Activated T-helper 1 cell treated with Interleukin-2 at 50 U/mL for 16 hours (primary cell): ENCODE measurements at places on chromosomes 16 and 17.

DNA sequence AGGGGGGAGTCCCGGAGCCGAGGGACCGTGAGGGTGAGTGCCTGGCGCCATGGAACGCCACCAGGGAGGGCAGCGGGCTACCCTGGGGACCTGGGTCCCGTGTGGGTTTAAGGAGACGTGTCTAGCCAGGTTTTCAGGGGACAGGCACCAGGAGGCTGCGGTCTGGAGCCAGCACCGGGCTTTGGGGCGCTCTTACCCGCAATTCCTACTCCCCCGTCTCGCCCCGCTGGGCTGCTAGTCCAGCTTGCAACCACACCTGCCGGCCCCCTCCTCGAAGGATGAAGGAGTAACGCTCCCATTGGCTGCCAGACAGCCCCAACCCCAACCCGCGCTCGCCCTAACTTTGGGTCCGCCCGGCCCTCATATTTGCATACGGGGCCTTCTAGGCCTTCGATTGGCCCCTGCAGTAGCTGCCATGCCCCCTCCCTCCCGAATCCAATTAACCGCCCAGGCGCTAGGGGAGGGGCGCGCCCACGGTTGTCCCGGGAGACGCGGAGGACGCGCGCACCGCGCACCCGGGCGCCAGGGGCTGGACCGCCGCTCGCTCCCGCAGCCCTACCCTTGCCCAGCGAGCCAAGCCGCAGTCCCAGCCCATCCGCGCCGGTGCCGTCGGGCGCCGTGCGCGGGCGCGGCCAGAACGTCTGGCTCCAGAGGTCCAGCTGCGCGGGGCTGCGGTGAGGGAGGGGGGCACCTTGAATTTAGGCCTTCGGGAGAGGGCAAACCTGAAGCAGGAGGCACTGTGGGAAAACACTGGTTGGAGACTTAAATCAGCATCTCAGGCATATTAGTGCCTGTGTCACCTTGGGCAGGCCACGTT lies at the start of gene TTLL6:
Gene TTLL6 (minus strand): TSS at position 456 of the 817 bp plus-strand sequence. CDS start 157 bp downstream, at position 299.
- peak; percentile 68 for DNase-seq

DNA sequence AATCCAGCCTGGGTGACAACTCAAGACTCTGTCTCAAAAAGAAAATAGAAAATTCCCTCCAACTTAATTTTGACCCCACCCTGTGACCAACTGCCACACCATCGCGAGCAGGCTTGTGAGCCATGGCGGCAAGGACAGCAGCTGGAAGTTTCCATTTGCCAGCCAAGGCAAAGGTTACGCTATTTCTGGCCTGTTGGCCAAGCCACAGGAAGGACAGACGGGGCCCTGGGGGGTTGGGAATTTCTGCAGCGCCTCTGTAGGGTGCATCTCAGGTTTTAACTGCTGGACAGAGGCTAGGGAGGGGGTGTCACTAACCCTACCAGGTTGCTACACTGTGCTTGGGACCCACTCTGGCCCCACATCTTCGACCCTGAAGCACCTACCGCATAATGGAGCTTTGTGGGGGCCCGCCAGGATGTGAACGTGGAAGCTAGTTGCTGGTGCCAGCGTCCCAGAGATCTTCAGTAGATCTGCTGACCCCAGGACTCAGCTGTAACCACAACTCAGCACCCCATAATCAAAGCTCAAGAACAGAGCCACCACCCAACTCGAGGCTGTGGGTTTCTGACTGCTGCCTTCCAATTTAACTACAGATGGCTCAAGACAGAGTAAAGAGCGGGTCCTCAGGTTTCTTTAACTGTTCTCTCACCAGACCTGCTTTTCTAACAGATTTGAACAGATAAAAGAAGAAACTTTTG lies 10.9 kb downstream of the KIFC3 start:
- no peak for DNase-seq

DNA sequence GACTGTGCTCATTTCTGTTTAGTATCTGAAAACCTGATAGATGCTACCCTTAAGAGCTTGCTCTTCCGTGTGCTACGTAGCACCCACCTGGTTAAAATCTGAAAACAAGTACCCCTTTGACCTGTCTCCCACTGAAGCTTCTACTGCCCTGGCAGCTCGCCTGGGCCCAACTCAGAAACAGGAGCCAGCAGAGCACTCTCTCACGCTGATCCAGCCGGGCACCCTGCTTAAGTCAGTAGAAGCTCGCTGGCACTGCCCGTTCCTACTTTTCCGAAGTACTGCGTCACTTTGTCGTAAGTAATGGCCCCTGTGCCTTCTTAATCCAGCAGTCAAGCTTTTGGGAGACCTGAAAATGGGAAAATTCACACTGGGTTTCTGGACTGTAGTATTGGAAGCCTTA lies 18.9 kb downstream of the NTAN1 start:
- no peak for DNase-seq

DNA sequence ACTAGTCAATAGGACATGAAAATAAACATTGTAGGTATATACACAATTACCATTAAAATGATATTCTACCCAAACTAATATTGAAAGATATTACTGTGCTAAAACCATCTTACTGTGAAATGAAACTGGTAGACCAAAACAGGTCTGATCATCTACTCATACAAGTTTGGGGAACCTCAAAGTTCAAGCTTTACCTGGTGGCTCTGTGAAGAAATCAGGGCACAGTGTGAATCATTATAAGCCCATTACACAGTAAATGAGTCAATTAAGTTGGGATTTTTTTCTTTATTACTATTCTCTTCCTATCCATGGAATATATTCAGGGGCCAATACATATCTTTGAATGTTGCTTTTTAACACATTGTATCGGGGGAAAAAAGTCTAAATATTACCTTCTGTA lies 57.1 kb downstream of the HELZ start:
- no peak for DNase-seq

DNA sequence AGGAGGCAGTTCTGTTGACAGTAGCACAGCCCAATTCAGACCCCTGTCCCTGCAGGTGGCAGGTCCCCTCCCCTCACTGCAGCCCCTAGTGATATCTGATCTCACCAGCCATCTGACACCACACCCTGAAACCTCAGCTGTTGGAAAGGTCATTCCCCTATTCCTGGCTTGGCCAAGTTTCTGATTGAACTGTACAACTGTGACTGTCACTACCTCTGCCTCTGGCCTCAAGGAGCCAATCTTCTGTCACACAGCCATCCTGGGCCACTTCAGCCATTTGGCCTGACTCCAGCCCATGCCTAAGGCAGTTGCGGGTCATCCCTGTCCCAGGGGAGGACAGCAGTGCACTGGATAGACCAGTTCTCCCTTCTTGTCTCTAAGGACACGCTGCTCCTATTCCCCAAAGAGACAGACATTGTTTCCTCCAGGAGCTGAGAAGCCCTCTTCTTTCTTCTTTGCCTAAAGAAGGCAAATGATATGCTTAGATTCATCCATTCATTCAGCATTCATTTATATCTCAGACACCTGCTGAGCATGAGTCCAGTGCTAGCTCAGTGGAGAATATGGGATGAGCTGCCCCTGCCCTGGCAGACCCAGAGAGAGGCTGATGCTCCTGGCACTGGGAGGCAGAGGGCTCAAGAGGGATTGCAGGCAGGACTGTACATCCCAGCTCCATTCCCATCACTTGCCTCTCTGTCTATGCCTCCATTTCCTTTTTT lies 4.6 kb upstream of the ALDOA start:
- no peak for DNase-seq

GRCh38 chr16:2981177-2981898 lies 1.1 kb upstream of the PKMYT1 start:
- DNase-seq: no peak

DNA sequence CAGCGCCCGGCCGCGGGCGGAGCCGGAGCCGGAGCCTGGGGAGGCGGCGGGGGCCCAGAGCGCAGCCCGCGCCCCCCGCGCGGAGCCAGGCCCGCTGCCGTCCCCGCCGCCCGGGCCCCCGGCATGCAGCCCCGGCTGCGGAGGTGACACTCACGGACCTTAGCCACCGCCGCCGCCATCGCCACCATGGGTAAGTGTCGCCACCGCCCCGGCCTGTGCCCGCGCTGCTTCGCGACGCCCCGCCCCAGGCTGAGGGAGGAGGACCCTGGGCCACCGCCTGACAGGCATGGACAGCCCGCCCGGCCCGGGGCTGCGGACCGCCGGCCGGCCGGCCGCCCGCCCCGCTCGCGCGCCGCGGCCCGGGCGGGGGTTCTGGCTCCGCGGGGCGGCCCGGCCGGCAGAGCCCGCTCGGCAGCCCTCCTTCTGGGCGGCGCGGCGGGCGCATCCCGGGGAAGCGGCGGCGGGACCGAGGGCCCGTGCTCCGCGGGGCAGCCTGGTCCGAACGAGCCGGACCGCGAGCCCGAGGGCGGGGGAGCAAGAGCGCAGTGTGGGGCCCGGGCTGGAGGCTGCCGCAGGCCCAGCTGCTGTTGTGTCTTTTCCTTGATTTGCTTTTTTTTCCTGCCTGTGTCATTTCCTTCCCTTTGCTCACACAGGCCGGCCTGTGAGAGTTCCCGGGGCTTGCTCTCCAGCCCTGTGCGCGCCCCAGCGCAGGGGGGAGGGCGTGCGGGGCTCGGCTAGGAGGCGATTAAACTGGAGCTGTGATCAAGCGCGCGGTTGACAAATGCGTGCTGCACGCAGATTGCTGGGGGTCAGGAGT lies 565 bp downstream of the MAP3K3 start:
- DNase-seq: peak; percentile 49

DNA sequence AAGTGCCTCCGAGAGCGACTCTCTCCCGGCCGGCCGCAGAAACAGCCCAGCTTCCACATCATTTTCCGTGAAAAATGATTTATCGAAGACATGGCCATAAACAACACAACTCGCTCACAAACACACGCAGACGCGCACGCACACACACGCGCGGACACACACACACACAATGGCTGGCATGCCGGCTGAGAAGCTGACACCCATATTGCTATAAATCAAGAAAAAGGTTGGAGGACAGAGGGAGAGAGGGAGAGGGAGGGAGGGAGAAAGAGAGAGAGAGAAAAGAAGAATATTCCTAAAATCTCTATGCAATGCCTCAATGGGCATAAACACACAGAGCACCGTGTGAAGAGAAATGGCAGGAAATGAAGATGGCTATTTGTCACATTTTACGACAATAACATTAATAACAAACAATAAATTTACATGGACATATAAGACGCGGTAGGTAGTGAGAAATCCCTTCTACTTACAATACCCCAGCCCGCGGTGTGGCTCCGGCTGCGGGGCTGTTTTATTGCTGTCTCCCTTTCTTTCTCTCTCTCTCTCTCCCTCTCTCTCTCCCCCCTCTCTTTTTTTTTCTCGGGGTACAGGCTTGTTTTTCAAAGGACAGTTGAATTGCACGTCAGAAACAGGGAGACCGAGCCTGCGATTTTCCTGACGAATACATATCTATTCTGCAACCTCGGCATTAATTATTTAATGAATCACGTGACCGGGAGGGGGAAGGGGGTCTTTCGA lies 9.5 kb downstream of the HOXB4 start:
- DNase-seq: no peak
